Right hindlimb (tissue), 1 donor: ENCODE measurements at places on chromosomes 7 and 10.
A peak's percentile ranks its signal among the peaks of the same experiment; 100 is the strongest.

DNA sequence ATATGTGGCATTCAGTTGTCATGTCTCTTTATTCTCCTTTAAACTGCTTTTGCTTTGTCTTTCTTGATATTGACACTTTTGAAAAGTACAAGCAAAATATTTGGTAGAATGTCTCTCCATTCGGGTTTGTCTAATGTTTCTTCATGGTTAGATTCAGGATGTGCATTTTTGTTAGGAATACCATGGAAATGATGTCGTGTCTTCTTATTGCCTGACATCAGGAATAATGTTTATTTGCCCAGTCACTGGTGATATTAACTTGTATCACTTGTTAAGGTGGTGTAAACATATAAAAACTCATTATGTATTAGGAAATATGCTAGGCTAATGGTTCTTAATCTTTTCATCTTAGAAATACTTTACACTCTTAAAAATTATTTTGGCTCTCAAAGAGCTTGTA lies 43.4 kb downstream of the CDK1 start:
- DNase-seq: no peak

GRCh38 chr7:155071121-155071651 lies 1.1 kb downstream of the HTR5A start:
- no peak for DNase-seq

- DNase-seq: peak; percentile 33
These were observed 11.7 kb downstream of the PLAC9 start for GRCh38 chr10:80144067-80144695.

DNA sequence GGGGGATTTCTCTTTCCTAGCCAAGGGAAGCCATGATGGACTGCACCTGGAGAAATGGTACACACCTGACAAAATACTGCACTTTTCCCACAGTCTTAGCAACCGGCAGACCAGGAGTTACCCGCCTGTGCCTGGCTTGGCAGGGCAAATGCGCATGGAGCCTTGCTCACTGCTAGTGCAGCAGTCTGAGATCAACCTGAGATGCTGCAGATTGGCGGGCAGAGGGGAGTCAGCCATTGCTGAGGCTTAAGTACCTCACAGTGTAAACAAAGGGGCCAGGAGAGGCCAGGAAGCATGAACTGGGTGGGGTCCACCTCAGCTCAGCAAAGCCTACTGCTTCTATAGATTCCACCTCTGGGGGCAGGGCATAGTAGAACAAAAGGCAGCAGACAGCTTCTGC lies 49.4 kb downstream of the OR13A1 start:
- DNase-seq: no peak

DNA sequence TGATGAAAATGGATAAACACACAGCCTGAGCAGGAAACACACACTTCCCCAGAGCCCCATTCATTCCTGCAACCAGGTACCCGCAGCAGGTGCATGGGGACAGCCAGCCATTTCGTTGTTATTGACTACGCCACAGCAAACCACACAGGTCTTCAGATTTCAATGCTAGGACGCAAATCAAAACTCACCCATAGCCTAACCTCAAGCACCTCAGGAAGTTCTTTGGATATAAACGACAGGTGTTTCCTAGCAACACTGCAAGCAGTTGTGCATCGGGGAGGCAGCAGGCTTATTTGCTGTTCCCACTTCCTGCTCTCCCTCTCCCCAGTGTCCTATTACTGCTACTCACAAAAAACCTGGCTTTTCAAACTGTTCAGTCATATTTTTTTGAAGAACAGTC lies 176.5 kb upstream of the FRMD4A start:
- peak; percentile 54 for DNase-seq
